Stimulated activated CD8-positive, alpha-beta memory T cell treated with anti-CD3 and anti-CD28 coated beads, Interleukin-15, amount 100 ng/mL, for 24 hours (primary cell): ENCODE measurements at places on chromosomes 3 and 15.

DNA sequence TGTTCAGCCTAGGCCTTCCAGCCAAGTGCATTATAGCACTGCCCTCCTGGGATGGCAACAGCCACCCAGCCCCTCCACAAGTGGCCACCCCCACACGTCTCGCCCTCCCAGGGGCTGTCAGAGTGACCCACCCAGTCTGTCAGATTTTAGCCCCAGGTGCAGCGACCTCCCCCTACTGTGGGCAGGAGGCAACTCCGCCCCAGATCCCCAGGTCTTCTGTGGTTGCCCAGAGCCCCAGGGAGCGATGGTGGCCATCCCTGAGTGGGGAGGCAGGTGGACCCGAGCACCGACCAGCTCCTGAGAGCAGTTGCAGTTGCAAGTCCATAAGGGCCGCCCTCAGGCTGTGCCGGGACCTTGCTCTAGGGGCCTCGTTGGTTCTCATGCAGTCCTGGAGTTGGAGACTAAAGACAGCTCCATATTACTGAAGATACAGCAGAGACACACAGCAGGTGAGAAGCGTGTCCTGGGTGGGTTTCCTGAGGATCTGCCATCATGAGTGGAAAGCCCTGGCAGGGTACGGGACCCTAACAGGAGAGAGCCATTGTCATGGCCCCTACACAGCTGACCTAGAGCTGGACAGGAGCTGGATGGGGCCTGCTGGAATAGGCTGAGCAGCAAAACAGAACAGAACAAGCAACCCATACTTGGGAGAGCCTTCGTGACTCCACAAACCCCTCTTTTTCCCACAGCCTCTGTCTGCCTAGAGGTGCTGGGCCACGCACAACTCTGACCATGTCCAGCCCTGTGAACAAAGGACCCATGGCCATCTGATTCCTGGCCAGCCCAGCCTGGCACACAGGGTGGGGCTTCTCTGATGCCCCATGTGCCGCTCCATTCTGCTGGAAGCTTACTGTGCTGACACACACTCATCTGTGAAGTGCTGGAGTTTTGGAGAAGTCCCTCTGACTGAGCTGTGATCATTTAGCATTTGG lies 110.3 kb upstream of the ALDH1A3 start:
- no peak for DNase-seq

DNA sequence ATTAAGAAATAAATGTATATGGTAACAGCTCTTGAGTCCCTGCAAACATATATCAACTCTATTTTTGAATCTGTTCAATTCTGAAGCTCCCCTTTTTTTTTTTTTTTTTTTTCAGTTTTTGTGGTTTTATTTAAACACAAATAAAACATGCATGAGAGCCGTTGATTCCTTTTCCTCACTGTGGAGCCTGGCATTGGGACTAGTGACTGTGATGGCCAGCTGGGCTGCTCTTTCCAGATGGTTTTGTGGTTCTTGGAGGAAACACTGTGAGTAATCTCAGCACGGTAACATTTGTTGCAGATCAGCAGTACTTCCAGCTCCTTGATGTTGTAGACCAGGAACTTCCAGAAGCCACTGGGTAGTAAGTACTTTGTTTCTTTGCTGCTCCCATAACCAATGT lies 15.9 kb downstream of the EMC7 start:
- no peak for DNase-seq

DNA sequence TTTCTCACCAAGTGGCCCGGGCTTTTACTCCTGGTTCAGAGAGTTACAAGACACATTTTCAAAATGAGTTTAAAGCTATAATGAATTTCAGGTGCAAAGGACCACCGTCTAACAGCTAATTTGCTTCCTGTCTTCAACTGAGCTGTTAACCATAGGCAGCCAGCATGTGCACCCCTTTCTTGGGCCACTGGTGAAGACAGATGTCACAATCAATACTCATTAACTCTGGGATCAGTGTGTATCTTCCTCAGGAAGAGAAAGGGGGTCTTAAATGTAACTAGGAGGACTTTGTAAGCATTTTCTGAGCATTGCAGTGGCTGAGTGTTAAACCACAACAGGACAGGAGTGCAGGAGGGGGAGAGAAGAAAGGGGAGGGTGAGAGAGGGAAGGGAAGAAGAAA lies 750.7 kb upstream of the CFAP20DC start:
- DNase-seq = no peak

- no peak for DNase-seq
These were observed 33.4 kb upstream of the PSMD6 start for GRCh38 chr3:64056606-64057180.

- DNase-seq = no peak
These were observed 41.2 kb downstream of the CCDC12 start for GRCh38 chr3:46935168-46935858.

GRCh38 chr15:58501006-58501405 lies 69.2 kb downstream of the LIPC start:
- DNase-seq = no peak

DNA sequence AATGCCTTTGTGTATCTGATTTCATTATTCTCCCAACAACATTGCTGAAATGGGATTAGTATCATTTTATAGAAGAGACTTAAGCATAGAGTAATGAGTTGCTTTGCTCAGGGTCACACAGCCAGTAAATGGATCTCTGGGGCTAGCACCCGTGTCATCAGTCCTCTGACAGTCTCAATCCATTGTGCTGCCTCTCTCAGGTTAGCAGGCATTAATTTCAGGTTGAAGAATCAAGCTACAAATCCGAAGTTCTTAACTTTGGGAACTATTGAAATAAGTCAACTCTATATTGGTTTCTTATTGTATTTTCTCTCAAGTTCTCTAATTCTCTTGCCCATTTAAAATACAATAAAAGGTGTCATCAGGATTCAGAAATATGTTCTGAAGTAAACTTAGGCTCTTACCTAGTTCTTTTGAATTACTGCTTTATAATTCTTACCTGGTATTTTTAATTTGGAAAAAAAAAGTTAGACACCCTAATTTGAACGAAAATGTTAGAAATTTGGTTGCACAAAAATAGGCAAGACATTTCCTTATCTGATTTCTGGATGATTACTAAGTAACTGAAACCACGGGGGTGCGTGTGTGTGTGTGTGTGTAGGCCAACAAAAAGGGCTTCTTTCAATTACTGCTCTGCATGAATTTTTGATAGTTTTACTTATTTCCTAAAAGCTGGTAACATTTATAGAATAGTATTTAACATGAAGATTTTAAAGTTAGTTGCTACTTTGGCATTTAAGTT lies 189.8 kb downstream of the MBNL1 start:
- DNase-seq = no peak

- no peak for DNase-seq
These were observed 109.7 kb downstream of the LRRK1 start for GRCh38 chr15:101028772-101029438.

DNA sequence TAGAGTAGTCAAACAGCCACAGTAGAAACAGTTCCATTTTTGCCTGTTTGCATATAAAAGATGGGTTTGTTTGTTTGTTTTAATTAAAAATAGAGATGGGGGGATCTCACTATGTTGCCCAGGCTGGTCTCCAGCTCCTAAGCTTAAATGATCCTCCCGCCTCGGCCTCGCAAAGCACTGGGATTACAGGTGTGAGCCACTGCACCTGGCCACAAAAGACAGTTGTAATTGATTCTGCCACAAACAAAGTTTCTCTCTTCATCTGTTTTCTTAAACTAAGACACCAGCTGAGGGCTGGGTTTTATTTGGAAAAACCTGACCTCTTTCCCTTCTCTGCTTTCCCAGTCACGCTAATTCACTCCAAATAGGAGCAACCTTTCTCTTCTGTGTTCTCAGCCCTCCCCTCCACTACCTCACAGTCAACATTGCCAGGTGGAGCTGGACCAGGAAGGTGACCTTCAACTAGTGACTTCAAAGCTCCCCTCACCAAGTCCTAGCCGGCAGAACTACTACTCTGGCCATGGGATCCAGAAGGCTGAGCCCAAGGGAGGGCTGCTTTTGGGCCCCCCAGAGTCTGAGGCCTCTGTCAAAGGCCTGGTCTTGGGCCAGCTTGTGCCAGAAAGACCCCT lies 1.5 kb upstream of the IDH2 start:
- DNase-seq = no peak

- DNase-seq = no peak
These were observed 104.8 kb upstream of the PPP2R3A start for GRCh38 chr3:135860761-135861160.

GRCh38 chr15:91849749-91850161 lies 3.8 kb upstream of the SLCO3A1 start:
- no peak for DNase-seq

DNA sequence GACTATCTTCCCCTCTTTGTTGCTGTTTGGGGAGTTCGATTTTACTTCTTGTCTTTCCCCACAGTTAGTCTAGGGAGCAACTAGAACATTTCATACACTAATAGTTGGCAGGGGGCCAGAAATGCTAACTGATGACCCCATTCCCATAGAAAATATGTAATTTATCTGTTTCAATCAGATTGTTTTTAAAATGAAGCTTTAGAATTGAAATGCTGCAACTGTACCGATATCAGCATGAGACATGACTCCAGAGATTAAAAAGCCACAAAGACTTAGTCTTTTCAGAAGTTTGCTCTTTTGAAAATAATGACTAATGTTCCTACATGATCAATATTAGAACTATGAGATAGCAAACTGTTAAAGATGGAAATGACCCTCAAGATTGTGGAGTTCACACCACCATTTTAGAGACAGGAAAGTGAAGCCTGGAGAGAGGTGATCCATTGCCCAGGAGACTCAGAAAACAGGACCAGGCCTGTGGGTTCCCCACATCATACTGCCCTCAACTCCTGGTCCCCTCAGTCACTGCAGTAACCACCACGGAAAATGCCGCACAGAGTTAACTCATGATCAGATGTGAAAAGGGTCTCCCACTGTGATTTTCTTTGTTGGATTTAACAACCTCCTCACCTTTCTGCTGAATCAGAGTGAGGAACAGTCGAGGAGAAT lies 130.3 kb downstream of the CHDH start:
- DNase-seq = no peak

DNA sequence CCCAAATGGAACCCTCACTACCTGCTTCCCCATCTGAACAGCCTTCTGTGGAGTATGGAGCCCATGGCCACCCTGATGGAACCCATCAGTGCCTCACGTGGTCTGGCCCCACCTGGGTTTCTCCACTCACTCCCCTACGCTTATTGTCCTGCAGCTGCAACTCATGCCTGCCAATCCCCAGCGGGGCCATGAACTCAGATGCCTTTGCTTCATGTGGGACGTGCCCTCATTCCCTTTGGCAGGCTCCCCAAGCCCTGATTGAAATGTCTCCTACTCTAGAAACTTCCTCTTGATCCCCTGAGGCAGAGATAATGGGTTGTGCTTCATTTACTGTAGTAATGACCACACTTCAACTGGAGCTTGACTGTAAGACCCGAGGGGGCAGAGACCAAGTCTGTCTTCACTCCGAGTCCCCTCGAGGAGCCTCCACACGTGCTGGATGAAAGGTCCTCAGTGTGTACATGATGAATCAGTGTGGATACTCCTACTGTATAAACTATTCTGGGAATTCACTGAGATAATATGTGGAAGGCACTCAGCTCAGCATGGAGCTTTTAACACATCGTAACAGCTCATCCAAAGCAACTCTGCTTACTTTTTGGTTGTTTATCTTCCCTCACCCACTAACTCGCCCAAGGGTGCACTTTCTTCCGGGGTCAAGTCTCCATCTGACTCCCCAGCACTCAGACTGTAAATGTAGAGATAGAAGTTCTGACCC lies 232.8 kb upstream of the BHLHE40 start:
- no peak for DNase-seq

DNA sequence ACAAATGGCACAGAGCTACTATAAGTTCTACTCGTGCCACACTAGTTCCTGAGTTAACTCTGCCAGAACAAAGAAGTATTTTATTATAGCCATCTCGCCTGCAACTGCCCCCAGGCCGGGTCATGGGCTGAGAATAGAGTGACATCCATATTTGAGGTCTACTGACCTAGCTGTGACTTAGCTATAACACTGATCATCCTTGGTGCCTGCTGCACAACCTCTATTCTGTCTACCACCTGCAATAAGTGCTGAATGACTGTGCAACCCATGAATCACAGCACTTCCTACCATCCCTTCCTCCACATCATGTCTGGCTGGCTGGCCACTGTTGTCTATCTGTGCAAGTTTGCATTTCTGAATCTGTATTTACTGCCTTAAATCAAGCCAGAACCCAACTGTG lies 506.5 kb upstream of the TBL1XR1 start:
- no peak for DNase-seq

GRCh38 chr3:31322460-31322859 lies 210.3 kb upstream of the STT3B start:
- no peak for DNase-seq

- DNase-seq = no peak
These were observed 330.4 kb upstream of the LRRFIP2 start for GRCh38 chr3:37504583-37505357.

- DNase-seq = no peak
These were observed 152.1 kb downstream of the KLF13 start for GRCh38 chr15:31478702-31479221.

GRCh38 chr3:46979958-46980497 lies 562 bp downstream of the NBEAL2 start:
- DNase-seq = no peak

DNA sequence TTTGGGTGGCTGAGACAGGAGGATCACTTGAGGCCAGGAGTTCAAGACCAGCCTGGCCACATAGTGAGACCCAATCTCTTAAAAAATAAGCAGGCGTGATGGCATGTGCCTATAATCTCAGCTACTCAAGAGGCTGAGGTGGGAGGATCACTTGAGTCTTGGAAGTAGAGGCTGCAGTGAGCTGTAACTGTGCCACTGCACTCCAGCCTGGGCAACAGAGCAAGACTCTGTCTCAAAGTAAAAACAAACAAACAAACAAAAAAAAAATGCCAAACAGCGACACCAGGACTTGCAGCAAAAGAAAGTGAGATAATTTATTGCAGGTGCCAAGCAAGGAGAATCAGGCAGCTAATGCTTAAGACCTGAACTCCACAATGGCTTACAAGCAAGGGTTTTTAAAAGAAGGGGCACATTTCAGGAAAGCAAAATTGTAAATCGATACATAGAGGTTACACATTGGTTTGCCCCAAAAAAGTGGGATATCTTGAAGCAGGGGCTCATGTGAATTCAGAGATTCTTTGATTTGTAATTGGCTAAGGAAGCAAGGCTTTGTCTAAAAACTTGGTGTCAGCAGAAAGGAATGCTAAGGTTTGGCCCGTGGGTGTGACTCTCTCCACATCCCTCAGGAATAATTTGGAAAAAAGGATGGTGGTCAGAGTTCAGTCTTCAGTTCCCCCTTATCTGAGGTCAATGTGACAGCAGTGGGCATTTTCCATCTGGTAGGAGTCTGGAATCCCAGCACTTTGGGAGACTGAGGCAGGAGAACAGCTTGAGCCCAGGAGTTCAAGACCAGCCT lies 5.2 kb upstream of the MPI start:
- DNase-seq = no peak

DNA sequence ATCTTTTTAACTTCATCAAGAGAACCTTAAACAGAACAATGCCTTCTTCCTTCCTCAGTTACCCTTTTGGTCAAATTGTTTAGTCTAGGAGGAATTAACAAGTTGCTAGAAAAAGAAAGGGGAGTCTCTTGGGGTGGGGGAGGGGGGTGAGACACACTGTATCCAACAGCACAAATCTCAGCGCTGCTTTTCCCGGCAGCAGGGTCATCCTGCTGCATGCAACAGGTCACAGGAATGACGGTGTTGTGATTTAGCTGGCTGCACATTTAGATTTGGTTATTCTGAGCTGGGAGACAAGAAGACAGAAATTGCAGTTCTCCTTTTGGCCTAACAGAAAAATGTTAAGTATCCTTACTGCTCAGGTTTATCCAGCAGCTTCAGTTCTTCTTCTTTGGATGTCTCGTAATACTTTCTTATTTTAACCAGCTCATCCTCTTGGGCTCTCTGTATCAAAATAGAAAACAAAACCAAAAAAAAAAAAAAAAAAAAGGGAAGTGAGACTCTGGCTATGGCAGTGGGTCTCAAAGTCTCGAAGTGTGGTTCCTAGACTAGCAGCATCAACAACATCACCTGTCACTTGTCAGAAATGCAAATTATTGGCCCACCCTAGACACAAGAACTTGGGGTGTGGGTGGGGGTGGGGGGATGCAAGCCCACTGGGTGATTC lies 190.5 kb downstream of the GREM1 start:
- no peak for DNase-seq
